Gastrocnemius medialis (tissue), 4 donors: ENCODE measurements at places on chromosomes 1 and 21.

GRCh38 chr1:54543729-54544496 is 4.1 kb upstream of the ACOT11 start:
- H3K4me3 ChIP-seq, result no peak overlapping the region
- H3K27ac ChIP-seq, result no peak overlapping the region
- H3K4me1 ChIP-seq, result peaks cover 21% of the 10 kb centered on the region
- no peaks in the 10 kb centered on the region for H3K36me3 ChIP-seq

- no peaks in the 10 kb centered on the region for H3K36me3 ChIP-seq
- no peak overlapping the region for H3K27ac ChIP-seq
- H3K4me1 ChIP-seq, result no peaks in the 10 kb centered on the region
- H3K27me3 ChIP-seq, result no peaks in the 10 kb centered on the region
- H3K4me3 ChIP-seq, result no peak overlapping the region
Observed at GRCh38 chr1:20114021-20114648, 5.2 kb downstream of the PLA2G2D start.

- peaks cover 19% of the 10 kb centered on the region for H3K4me1 ChIP-seq
- H3K27me3 ChIP-seq, result no peaks in the 10 kb centered on the region
- DNase-seq, result no peak
- H3K27ac ChIP-seq, result no peak overlapping the region
- H3K4me3 ChIP-seq, result no peak overlapping the region
Observed at GRCh38 chr1:154730259-154730658, 122.3 kb upstream of the ADAR start.

DNA sequence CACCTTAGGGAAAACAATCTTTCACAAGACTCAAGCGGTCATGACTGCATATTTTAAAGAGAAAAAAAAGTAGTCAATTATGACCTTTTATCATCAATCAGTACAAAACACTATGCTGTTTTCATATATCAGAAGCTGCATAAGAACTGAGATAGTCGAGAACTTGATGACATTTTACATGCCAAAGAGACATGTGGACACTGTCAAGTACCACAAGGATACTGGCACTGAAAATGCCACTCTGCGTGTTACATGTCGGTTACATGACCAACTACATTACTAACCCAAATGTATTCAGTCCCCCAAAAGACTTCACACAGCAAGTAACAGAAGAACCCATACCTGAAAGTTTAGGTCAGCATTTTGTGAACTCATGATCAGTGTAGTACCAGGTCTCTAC is 975.0 kb upstream of the ADGRL4 start:
- H3K36me3 ChIP-seq, result no peaks in the 10 kb centered on the region
- H3K4me1 ChIP-seq, result no peaks in the 10 kb centered on the region
- H3K27ac ChIP-seq, result no peak overlapping the region
- no peaks in the 10 kb centered on the region for H3K27me3 ChIP-seq

- H3K4me1 ChIP-seq, result no peaks in the 10 kb centered on the region
- H3K36me3 ChIP-seq, result no peaks in the 10 kb centered on the region
- no peak overlapping the region for H3K27ac ChIP-seq
- H3K27me3 ChIP-seq, result no peaks in the 10 kb centered on the region
- DNase-seq, result no peak
Observed at GRCh38 chr1:236168716-236169429, 26.5 kb downstream of the GPR137B start.

DNA sequence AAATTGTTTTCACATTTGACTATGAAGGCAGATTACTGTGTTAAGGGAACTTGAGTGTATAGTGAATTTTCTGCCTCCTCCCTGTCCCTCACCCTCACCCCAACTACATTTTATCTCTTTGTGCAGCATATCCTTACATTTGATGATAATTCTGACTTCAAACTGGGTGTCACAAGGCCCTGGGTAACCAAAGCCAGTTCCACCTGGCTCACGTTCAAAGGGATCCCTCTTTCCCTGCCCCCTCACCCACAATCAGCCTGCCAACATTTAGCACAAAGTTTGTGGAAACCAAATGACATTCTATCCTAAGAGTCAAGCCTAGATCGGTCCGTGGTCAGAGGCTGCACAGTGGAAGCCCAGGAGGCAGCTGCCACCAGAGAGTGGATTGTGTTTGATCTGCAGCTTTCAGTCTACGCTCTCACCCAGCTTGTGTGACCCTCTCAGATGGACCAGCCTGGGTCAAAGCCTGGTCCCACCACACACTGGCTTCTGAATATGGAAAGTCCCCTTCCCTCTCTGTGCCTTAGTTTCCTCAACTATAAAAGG is 10.3 kb downstream of the KIAA0040 start:
- no peaks in the 10 kb centered on the region for H3K36me3 ChIP-seq
- peaks cover 52% of the 10 kb centered on the region for H3K4me1 ChIP-seq
- DNase-seq, result no peak
- no peak overlapping the region for H3K4me3 ChIP-seq

DNA sequence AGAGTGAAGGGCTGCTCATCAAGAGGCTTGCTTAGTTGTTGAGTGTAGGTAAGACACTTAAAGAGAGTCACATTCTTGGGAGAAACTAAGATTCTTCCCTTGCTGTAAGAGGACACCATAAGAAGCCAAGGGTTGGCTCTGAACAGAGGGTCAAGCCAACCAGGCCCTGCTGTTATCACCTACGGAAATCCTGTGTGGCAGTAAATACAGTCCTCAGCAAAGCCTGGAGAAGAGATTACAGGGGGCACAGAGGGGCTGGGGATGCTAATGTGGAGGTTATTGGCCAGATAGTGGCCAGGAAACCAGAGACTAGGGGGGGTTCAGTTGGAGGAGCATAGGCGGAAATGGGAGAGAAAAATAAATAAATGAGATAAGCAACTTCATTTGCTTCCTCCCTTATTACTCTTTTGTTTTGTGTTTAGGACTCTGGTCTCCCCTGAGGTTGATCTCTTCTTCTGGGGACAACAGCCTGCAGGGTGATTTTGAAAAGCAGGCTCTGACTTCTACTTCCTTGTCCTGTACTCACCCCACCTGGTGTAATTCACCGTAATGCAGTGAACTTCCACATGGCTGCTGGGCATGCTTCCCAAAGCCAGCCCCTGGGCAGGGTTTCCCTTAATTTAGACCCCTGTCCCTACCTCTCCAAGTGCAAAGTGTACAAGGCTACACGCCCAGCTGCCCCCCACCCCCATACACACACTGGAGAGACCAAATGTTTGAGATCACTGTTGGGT is 40.9 kb downstream of the MTARC1 start:
- no peaks in the 10 kb centered on the region for H3K27me3 ChIP-seq
- H3K36me3 ChIP-seq, result no peaks in the 10 kb centered on the region
- no peaks in the 10 kb centered on the region for H3K4me1 ChIP-seq
- no peak for DNase-seq
- no peak overlapping the region for H3K4me3 ChIP-seq

GRCh38 chr1:209937996-209938959 is at the start of gene SYT14:
Gene SYT14 (plus strand): TSS chr1:209938217. CDS start chr1:209938265, 48 bp downstream.
- no peaks in the 10 kb centered on the region for H3K36me3 ChIP-seq
- H3K4me1 ChIP-seq, result no peaks in the 10 kb centered on the region
- H3K4me3 ChIP-seq, result no peak within 1 kb of the TSS
- no peak for DNase-seq

GRCh38 chr1:161089938-161090337 is 580 bp upstream of the NECTIN4 start:
- no peak for DNase-seq
- no peak overlapping the region for H3K4me3 ChIP-seq
- no peaks in the 10 kb centered on the region for H3K36me3 ChIP-seq
- no peak overlapping the region for H3K27ac ChIP-seq
- no peaks in the 10 kb centered on the region for H3K27me3 ChIP-seq
- H3K4me1 ChIP-seq, result no peaks in the 10 kb centered on the region

DNA sequence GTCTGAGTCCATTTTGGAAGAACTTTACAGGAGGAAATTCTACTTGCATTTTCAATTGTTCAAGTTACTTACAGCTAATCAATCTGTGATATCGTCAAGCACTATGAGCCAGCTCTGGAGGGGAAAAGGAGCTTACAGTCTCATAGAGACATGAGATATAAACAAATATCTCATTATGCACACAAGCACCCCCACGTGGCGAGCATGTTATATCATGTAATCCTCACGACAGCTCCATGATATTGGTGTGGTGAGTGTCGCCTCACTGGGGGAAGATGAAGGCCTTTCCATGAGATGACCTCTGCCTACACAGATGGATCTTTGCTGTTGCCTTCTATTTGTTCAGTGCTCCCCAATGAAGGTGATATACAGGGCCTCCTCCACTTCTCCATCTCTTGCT is 34.6 kb downstream of the TNR start:
- H3K4me1 ChIP-seq, result no peaks in the 10 kb centered on the region
- H3K27me3 ChIP-seq, result no peaks in the 10 kb centered on the region
- H3K36me3 ChIP-seq, result no peaks in the 10 kb centered on the region
- no peak overlapping the region for H3K4me3 ChIP-seq

GRCh38 chr1:1135339-1136136 is 19.6 kb upstream of the C1orf159 start:
- H3K27ac ChIP-seq, result no peak overlapping the region
- no peaks in the 10 kb centered on the region for H3K4me1 ChIP-seq
- no peak for DNase-seq
- H3K4me3 ChIP-seq, result no peak overlapping the region
- H3K36me3 ChIP-seq, result no peaks in the 10 kb centered on the region

DNA sequence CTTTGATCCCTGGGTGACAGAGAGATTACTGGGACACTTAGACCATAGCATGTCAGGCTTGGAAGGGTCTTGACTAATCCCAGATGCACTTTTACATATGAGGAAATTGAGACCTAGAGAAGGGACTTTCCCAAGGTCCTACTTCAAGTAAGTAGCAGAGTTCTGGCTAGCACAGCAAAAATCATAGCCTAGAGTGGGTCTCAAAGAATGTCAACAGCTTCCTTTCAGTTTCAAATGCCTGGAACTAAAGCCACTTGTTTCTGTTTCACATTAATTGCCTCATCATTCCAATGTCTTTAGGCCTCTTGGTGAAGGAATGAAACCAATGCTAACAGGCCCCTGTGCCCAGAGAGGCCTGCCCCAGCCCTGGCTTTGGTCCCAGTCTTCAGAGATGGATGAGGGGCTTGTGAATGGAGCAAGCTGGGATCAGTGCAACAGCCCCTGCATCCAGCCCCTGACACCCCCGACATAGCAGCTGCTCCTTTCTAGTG is 26.6 kb downstream of the ATF3 start:
- no peak for DNase-seq
- H3K36me3 ChIP-seq, result no peaks in the 10 kb centered on the region
- peaks cover 27% of the 10 kb centered on the region for H3K4me1 ChIP-seq
- peak overlapping the region; percentile 78 for H3K27ac ChIP-seq
- no peaks in the 10 kb centered on the region for H3K27me3 ChIP-seq
- no peak overlapping the region for H3K4me3 ChIP-seq

- H3K4me3 ChIP-seq, result no peak overlapping the region
- H3K27ac ChIP-seq, result no peak overlapping the region
- H3K36me3 ChIP-seq, result no peaks in the 10 kb centered on the region
Observed at GRCh38 chr1:51340380-51340779, 10.0 kb upstream of the TTC39A start.
